GM06990 (cell line): ENCODE measurements at places on chromosomes 4 and X.

GRCh38 chr4:185346975-185347601 is 48.6 kb downstream of the LRP2BP start:
- DNase-seq = no peak

- no peak for DNase-seq
Observed at GRCh38 chr4:73761856-73762255, 21.5 kb downstream of the CXCL8 start.

DNA sequence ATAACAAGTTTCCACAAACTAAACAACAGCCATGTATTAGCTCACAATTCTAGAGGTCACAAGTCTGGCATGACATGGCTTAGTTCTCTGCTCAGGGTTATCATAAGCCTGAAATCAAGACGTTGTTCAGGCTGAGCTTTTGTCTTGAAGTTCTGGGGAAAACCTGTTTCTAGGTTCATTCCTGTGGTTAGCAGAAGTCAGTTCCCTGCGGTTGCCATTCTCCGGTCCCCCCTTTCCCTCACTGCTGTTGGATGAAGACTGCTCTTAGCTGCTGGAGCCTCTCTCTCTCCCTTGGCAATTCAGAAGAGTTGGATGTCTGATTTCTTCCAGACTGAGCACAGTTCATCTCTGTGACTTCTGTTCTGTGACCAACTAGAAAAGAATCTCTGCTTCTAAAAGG is 962.6 kb downstream of the PCDH7 start:
- DNase-seq = no peak

GRCh38 chr4:4670869-4671268 is 129.0 kb upstream of the STX18 start:
- DNase-seq = no peak

GRCh38 chr4:29047341-29048041 is 1672.7 kb upstream of the PCDH7 start:
- no peak for DNase-seq

- no peak for DNase-seq
Observed at GRCh38 chr4:183996868-183997267, 91.8 kb downstream of the STOX2 start.

GRCh38 chrX:95058815-95059214 is 1384.8 kb downstream of the FAM133A start:
- DNase-seq = no peak

DNA sequence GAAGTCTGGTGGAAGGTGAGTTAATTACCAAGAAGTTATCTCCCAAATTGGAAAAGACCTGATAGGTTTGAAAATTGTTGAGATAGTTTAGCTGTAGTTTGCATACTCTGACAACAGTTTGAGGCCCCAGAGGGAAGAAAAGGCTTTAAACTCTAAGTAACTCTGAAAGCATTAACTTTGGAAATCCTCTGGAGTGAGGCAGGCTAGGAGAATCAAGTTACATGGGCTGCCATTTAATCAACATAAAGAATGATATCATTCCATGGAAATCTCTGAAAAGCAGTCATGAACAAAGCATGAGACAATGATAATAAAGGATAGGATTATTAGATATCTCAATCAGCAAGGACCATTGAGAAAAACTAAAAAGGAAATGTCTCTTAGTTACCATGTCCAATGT is 647.1 kb downstream of the ANKRD50 start:
- no peak for DNase-seq

DNA sequence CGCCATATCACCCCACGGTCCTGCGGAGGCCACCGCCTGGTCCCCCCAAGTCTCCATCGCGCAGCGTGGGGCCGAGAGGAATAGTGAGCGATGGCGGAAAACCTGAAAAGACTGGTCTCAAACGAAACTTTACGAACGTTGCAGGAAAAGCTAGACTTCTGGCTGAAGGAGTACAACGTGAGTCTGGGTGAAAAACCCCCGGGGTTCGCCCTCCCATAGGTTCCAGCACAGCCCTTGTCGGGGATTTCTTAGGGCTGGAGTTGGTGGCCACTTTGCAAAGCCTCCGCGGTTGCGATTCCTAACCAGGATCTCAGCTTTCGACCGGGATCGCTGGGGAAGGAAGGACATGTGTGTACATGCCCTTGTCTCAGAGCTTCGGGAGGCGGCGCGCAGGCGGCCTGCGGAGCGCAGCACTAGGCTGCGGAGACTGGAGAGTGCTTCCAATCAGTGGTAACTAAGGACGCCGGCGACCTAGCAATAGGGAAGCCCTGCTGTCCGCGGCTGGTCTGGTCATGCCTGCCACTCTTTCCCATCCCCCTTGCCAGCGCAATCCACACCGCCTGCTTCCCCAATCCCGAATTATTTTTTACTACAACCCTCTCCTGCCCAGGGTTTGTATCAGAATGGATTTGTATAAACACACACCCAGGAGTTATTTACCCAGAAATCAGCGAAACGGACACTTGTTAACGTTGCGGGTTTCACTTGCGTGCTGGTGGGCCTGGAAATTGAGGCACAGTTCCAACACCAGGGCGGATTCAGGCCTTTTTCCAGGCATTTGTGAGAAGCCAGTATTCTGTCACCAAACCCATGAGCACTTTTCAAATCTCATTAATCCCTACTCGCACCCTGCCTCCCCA is 741 bp downstream of the SPATA18 start:
- peak; percentile 63 for DNase-seq

GRCh38 chr4:175035905-175036304 is 117.7 kb downstream of the ADAM29 start:
- DNase-seq = no peak

DNA sequence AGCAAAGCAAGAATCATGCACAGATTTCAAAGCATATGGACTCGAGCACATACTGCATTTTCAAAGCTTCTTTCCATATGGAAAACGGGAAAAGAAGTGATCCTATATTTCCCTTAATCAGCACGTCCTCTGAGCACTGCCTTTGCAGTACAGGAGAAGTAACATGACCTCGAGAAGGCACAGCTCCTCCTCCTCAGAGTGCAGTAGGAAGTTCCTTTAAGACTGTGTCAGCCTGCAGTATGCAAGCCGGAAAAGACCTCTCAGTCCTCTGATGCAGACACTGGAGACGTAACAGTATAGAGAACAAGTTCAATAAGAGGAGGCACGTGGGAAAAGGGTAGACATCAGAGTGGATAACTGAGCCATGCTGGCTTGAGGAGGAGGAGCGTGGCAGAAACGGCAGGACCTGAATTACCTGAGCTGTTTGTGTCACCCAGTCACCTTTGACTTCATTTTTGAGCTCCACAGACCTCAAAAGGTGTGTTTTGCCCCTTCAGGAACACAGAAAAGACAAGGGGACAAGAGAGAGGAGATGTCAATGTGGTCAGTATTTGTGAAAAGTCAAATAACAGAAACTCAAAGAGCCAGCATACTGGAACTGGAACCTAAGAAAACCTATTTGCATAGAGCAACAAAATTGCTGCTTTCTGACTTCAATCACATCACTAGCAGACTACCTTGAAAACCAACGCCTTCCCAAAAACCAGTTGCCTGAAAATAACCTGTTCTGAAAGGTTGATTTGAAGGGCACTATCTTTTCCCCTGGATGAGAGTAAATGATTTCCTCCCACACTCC is 20.8 kb downstream of the IRF2 start:
- DNase-seq = peak; percentile 23

GRCh38 chr4:2790583-2791517 is 2.0 kb upstream of the SH3BP2 start:
- DNase-seq = peak; percentile 17

DNA sequence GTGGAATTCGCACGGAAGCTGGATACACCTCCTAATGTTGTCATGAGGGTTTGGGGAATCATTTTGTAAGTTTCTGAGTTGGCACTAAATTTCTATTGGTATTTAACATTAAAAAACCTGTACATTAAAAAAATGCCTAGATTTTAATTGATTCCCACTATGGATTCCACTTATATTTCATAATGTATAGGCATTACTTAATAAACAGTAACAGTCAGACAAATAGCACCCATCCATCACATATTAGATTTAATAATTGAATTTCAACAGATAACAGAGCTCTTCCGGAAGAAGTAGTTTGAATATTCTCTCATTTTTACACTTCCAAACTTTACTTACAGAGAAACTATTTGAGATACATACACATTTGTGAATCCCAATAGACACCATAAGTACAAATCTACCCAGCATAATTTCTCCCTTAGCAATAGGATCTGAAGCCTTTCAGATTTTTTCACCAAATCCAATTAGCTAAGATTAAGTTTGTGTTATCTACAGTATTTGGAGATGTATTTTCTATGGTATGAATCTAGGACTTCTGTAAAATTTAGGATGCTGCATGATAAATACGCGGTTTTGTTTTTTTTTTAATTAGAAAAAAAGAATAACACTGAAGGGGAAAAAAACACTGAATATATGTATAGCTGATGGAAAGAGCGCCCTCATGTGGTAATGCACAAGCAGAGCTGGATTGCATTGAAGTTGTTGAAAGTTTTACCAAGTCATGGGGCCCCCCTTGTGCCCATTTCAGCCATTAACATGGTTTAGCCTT is 12.2 kb upstream of the ODAM start:
- peak; percentile 0 for DNase-seq

- DNase-seq = no peak
Observed at GRCh38 chr4:1245481-1246051, 3.4 kb downstream of the CTBP1 start.

GRCh38 chrX:153482376-153483015 is 12.1 kb upstream of the HAUS7 start:
- DNase-seq = no peak

DNA sequence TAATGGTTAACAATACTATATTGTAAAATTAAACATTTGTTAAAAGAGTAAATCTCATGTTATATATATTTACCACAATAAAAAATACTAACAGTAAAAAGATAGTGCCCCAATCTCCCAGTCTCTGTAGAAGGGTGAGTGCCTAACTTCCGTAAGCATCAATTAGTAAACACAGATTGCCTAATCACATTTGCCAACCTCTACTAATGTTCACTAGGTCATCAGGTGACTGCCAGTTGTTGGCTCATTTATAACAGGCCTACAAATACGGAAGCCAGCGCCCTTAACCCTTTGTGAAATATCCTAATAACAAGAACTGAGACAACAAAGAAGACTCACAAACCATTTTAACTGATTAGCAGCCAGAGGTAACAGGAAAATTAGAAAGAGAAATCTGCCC is 345.1 kb downstream of the INPP4B start:
- DNase-seq = no peak

DNA sequence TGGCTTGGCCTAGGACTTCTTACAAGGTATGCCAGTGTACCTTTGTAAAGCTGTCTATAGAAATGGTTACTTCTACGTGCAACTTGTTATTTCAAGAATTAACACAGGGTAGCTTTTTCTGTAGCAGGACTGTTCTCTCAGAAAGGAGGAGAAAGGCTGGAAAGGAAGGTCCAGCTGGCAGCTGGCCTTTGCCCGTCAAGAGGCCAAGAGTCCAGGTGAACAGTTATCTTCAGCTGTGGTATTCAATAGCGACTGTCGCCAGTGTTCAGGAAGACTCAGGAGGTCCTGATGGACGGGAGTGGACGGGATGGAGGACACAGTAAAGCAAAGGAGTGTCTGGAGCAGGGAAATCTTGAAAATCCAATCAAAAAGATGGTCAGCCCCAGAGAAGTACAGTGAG is 4.7 kb downstream of the CYP4V2 start:
- no peak for DNase-seq

DNA sequence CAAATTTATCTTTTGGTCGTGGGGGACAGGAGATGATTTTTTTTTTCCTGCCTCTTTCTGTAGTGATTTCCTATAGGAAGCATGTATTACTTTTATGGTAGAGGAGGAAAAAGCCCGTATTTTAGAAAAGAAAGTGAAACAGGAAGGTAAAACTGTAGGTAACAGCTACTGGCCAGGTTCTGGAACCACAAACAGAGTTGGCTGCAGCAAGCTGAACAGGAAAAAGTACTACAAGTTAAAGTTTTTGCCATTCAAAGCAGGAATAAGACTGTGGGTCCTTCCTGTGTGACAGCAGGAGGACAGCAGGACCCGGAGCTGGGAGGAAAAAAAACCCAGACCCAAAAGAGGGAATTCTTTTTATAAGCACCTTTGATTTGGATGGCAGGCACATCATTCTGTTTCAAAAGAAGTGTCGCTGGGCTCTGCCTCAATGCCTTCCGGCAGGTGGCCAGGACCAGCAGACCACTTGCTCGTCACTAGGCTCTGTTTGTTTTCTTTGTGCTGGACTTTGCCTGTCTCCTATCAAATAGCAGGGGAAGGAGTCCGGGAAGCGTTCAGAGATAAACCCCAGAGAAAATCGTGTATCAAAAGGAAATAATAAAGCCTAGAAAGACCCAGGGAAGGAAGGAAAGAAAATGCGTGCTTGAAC is 277.9 kb downstream of the ADGRA3 start:
- DNase-seq = no peak

- DNase-seq = no peak
Observed at GRCh38 chr4:11079171-11079570, 349.5 kb downstream of the HS3ST1 start.

DNA sequence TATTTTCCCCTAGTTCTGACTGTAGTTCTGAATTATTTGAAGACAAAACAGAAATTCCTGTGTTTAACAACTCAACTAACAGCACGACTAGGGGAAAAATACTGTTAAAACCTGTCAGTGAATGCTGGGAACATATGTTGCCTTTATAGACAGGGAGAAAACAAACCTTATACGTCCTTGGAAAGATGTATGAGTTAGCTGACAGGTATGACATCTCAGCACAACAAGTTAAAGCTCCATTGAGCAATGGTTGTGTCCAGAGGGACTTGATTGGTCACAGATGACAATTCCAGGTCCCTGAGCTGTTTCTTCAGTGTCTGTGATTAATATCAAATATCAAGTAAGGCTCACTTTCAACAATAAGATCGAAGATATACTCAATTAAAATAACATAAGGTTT is 58.2 kb upstream of the DDIT4L start:
- no peak for DNase-seq

GRCh38 chrX:22313766-22314165 is 41.1 kb downstream of the CBLL2 start:
- DNase-seq = no peak

DNA sequence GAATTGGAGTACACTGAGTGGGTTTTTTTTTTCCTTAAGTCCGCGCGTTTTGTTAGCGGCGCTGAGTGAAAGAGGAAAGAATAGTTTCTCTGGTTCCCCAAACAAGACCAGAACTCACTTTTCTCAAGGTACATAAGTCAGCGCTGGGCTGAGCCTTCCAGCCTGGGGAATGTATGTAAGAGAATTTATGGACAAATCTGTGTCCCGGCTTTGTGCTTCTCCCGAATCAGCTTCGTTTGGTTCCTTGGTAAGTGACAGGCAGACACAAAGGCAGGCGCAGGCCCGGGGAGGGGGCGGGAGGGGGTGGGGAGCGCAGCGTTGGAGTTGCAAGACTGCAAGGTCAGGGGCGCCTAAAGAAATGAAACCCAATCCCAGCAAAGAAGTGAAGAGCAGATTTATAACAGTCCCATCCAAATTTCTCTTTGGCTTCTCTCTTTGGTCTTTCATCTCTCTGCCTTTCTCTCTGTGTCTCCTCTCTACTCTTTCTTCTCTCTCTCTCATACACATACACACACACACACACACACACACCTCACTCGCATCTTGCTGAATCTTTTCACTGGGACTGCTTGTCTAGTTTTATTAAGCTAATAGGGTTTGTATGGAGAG is 981 bp downstream of the TET2 start:
- DNase-seq = peak; percentile 77

DNA sequence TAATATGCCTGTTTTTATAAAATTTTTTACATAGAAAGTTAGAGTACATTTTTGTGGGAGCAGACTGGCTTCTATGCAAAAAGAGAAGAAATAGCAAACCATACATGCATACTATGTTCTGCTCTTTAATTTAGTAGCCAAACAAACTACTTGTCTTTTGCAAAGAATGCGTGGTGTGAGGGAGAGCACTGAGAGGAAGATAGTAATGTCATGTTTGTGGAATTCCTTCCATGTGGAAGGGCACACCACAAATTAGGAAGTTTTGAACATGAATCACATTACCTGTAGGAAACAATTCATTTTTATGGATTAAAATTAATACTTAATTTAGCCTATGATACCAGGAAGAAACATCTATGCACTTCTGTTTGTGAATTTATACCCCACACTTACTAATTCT is 1529.1 kb upstream of the ADGRL3 start:
- DNase-seq = no peak
